ENCODE measurements at places on chromosomes 2 and 18.
A peak's percentile ranks its signal among the peaks of the same experiment; 100 is the strongest.

DNA sequence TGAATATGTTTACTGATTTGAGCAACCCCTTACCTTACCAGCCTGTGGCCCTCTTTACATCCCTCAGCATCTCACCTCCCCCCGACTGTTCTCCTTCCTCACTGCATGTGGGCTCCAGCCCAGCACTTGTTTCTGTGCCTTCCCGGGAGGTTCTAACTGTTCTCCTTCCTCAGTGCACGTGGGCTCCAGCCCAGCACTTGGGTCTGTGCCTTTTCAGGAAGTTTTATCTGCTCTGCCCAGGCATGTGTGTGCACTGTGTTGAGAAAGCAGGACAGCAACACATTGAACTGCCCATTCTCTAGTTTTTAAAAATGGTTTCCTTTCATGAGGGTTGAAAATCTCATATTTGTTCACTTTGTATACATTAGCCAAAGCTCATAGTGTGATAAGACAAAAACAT lies 158.4 kb downstream of the ATP9B start:
- DNase-seq: peak; percentile 34

- no peak for DNase-seq
Observed at GRCh38 chr2:118672571-118673158, 174.8 kb downstream of the EN1 start.

GRCh38 chr2:157152362-157152761 lies 105.1 kb upstream of the GALNT5 start:
- no peak for DNase-seq

GRCh38 chr18:76099931-76100457 lies 395.0 kb downstream of the ZNF516 start:
- no peak for DNase-seq

DNA sequence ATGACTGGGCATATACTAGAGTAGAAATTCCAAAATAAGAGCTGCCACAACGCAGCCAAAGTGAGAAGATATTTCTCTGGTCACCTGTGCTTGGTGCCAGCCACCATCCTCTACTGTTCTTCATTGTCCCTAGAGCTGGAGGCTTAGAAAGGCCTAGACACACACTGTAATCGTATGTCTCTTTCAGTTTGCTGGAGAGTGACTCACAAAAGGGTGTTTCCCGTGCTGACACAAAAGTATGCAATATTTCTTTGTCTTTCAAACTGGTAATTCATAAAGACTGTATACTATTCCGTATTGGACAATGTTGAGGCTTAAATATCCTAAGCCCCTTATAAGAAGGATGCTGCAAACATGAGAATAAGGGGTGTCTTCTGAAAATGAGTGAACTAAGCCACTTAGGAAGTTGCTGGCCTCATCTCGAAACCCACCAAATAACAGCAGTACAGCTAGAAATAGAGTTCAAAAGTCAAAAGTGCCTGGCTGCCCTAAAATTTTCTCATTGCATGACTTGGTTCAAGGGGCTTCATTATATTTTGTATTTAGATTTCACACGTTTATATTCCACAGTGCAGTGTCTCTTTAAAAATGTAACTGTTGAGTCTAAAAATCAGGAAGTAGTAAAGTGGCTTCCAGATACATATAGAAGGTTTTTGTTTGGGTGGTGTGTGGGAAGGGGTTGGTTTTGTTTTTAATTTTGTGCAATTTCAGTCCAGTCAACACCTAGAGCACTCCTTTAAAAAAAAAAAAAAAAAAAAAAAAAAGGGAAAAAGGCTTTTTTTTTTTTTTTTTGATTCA lies 601.1 kb downstream of the ARHGAP15 start:
- DNase-seq: peak; percentile 27

DNA sequence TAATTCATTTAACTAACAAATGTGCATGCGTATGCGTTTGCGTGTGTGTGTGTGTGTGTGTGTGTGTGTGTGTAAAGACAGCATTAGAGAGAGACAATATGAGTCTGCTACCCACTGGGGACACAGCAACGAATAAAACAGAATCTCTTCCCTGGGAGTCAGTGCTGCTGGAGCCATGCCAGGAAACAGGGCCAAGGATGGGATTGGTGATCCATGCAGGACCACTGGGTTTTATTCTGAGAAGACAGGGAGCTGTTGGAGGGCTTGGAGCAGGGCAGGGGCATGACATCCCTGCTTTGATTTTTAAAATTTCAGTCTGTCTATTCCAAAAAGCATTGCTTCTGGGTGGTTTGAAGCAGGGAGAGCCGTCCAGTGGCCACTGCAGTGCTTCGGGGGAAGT lies 62.9 kb downstream of the PDCL3 start:
- no peak for DNase-seq

DNA sequence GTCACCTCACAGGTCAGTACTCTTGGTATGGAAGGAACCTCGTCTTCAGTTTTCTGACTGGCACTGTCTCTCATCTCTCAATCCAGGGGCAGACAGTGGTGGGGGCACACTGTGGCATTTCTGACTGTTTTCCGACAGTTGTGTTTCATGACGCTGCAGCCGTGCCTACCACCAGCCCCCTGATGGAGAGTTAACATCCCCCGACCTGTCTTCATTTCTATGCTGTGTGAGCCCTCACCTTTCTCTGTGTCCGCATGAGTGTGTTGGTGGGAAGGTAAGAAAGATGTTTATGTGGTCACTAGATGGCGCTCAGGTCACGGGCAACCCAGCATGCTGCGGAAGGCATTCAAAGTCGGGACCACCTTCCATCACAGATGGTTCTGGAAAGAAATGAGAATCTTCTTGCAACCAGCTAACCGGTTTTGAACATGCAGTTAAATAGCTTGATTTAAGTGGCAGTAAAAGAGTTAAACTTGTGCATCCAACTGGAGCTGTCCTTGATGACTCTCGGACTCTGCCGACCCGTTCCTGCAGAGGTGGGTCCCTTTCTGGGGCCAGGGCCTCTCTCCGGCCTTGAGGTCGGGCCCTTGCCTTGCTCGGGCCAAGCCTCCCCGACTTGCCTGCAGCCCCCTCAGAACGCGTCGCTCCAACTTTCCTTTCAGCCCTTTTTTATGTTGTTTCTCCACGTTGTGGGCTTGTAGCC lies 92.4 kb downstream of the DYSF start:
- DNase-seq: peak; percentile 65

- no peak for DNase-seq
Observed at GRCh38 chr2:71082402-71083252, 14.2 kb downstream of the NAGK start.

GRCh38 chr18:64100116-64100922 lies 48.6 kb downstream of the LINC00305 start:
- DNase-seq: no peak

- no peak for DNase-seq
Observed at GRCh38 chr2:33913071-33913616, 314.0 kb upstream of the FAM98A start.

GRCh38 chr2:85797263-85797660 lies 43.5 kb downstream of the ATOH8 start:
- DNase-seq: no peak

- DNase-seq: no peak
Observed at GRCh38 chr2:95287806-95288205, 9.3 kb upstream of the KCNIP3 start.

- DNase-seq: no peak
Observed at GRCh38 chr2:235928751-235929370, 239.3 kb downstream of the GBX2 start.

GRCh38 chr18:8279781-8280330 lies 329.4 kb upstream of the RAB12 start:
- no peak for DNase-seq

DNA sequence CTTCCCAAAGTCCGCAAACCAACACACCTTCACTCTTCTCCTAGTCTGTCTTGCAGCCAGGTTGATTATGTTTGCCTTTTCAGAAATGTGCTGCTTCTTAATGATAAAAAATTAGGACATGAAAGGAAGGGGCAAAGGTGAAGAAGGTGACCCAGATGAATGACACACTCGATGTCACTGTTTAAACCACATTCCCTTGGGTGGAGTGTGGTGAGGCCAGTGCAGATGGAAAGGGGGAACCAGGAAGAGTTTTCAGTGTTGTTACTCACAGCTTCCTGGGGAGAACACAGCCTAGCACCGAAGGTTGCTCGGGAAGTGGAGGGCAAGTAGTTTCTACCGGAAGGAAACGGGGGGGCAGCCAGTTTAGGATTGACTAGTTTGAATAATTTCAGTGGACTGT lies 57.2 kb upstream of the BOD1L2 start:
- DNase-seq: peak; percentile 6

DNA sequence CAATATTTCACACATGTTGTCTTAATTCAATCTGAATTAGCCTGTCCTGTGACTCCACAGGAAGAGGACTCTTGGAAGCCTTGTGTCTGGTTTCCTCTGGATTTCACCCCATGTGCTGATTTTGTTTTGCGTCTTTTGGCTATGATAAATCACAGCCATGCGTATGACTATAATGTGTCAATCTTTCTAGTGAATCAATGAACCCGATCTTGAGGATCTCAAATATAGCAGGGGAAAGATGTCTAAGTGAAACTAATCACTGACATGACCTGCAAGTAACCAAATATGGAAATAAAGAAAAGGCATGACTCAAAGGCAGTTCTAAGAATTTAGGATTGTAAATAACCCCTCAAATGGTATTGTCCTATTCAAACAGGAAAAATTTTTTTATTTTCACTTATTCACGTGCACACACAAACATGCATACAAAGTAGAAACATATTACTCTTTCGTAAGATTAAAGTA lies 8.2 kb downstream of the WDFY1 start:
- DNase-seq: no peak

- DNase-seq: no peak
Observed at GRCh38 chr2:72182547-72182946, 34.9 kb upstream of the CYP26B1 start.

GRCh38 chr18:76231402-76231801 lies 263.6 kb downstream of the ZNF516 start:
- no peak for DNase-seq

DNA sequence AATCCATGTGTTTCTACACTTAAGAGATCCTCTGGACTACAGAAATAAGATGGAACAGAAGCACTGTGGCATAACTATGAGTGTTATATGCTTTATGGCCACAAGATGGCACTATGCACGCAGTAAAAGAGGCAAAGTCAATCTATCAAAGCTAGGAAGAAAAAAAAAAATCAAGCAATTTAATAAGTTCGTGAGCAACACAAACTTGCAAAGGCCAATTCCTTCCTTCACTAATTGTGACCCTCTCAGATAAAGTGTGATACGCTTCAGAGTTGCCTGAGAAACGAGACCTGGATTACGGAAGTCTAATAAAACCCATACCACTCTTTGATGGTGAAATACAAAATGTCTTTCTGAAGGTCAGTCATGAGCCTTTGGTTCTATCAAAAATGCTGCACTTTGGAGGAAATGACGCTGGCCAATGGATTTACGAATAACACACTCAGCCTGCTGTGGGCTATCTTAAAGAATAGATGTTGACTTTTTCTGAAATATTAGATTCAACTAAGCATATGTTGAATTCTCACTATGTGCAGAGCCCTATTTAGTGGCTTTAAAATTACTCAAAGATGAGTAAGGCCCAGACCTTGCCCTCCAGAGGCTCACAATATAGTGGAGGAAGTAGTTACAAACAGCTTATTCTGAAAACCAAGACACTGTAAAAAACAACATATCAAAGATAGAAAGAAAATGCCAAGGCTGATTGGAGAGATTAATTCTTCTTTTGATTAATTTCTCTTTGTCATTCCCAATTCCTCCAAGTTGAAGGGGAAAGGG lies 35.5 kb upstream of the TTR start:
- DNase-seq: peak; percentile 65

DNA sequence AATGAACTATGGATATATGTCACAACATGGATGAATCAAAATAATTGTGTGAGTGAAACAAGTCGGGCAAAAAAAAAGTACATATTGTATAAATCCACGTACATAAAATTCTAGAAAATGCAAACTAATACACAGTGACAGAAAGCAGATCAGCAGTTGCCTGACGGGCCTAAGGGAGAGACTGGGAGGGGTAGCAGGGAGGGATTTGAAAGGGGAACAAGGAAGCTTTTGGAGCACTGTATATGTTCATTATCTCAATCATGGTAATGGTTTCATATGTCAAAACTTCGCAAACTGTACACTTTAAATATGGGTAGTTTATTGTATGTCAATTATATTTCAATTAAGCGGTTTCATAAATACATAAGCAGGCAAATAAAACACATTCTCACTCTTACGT lies 153.8 kb downstream of the ANKRD44 start:
- no peak for DNase-seq

- no peak for DNase-seq
Observed at GRCh38 chr18:36303211-36303844, 5.8 kb downstream of the FHOD3 start.

- peak; percentile 33 for DNase-seq
Observed at GRCh38 chr2:156192468-156192867, 140.1 kb downstream of the NR4A2 start.

GRCh38 chr18:21012308-21012707 lies 99.3 kb downstream of the ROCK1 start:
- DNase-seq: no peak

GRCh38 chr2:25349397-25349796 lies 7.7 kb upstream of the DNMT3A start:
- no peak for DNase-seq

- no peak for DNase-seq
Observed at GRCh38 chr2:40471866-40472265, 20.0 kb upstream of the SLC8A1 start.

DNA sequence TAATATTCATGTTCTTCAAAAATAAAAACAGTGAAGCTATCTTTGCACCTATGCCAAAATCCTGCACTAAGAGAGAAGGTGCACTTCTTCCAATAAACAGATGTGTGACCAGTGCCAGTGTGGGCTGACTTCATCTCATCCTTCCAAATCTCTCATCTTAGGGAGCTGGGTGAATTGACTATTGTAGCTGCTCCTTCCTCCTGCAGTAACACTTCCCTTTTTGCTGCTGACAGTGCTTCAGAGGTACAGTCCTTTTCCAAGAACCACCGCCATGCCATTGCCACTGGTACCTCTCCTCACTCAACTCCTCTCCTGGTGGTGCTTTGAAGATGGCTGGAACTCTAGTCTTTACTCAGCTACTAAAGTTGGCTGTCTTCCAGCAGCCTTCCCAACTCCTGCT lies 42.1 kb upstream of the ARHGAP25 start:
- peak; percentile 68 for DNase-seq

- DNase-seq: no peak
Observed at GRCh38 chr2:220512419-220512818, 885.0 kb downstream of the SLC4A3 start.

DNA sequence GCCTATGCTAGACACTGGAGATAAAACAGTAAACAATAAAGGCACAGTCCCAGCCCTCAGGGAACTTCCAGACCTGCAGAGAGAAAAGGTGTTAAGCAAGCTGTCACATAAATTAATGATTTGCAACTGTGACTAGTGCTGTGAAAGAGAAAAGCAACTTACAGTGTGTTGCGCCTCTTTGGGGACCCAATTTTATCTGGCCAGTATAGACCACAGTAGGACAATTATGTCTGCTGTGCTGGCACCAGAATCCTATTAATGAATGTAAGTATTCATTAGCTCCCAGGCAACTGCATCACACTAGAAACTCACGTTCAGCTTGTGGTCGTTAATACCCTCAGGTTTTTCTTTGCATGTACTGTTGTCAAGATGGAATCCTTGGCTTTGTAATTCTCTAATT lies 55.3 kb upstream of the CHST9 start:
- DNase-seq: no peak

- DNase-seq: peak; percentile 63
Observed at GRCh38 chr2:61135510-61135909, 26.5 kb upstream of the C2orf74 start.

GRCh38 chr18:39946623-39947061 lies 2008.4 kb upstream of the PIK3C3 start:
- DNase-seq: no peak
